ENCODE measurements at places on chromosomes 4 and X. TPM values are rescaled to one million over a fixed set of nuclear protein-coding genes. Genes with fewer than 3 reads are reported as not detected.

Gene GPR173
- 2.0 TPM for total RNA-seq

Gene KLF3
- 7.6 TPM for total RNA-seq

Gene CYTL1
- not detected for total RNA-seq

Gene POLR2B
- total RNA-seq = 126 TPM

Gene AWAT2
- total RNA-seq = under 0.01 TPM

Gene MND1
- 10.2 TPM for total RNA-seq

Gene SUPT20HL1
- total RNA-seq = not detected

Gene NXF2B
- total RNA-seq = not detected

Gene S100P
- not detected for total RNA-seq

Gene ZAR1
- total RNA-seq = not detected

Gene UGT2A1
- total RNA-seq = not detected

Gene ALB
- total RNA-seq = not detected

Gene RTL9
- under 0.01 TPM for total RNA-seq

Gene FGFR3
- total RNA-seq = 0.56 TPM

Gene GPC3
- total RNA-seq = 0.19 TPM

Gene DMRTC1
- not detected for total RNA-seq

Gene FREM3
- total RNA-seq = under 0.01 TPM

Gene PAGE2
- total RNA-seq = not detected

Gene OTC
- not detected for total RNA-seq

Gene PAGE4
- not detected for total RNA-seq

Gene VCX
- not detected for total RNA-seq

Gene GABRE
- 23.0 TPM for total RNA-seq

Gene SCD5
- total RNA-seq = 16.3 TPM

Gene TCEAL5
- total RNA-seq = not detected

Gene SSX2B
- total RNA-seq = not detected

Gene ARHGAP36
- not detected for total RNA-seq

Gene GPR34
- not detected for total RNA-seq

Gene PRSS12
- 14.6 TPM for total RNA-seq

Gene ZBED1
- 26.8 TPM for total RNA-seq

Gene CXCR3
- not detected for total RNA-seq

Gene GPRASP3
- 5.0 TPM for total RNA-seq

Gene NIPAL1
- 2.9 TPM for total RNA-seq

All from regular cardiac myocyte (primary cell).